Glutamatergic neuron (in vitro differentiated cells): ENCODE measurements at places on chromosomes 6 and 20.

GRCh38 chr6:167073679-167074274 lies 49.1 kb upstream of the CCR6 start:
- DNase-seq: no peak

DNA sequence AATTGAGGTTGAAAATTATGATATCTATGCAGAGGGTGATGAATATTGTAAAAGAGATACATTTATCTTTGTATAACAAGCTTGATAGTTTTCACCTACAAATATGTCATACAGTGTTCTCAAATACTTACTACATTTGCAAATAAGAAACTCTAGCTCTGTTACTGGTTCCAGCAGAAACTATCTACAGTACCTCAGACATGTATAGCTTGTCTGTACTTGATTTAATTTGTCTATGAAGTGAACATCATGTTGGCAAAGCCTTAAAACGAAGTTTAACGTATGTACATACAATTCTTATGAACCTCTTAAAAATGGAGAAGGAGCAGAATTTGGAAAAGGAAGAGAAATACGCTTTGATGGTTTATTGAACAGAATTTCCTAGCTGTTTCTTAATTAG lies 201.4 kb upstream of the MARCKS start:
- no peak for DNase-seq

DNA sequence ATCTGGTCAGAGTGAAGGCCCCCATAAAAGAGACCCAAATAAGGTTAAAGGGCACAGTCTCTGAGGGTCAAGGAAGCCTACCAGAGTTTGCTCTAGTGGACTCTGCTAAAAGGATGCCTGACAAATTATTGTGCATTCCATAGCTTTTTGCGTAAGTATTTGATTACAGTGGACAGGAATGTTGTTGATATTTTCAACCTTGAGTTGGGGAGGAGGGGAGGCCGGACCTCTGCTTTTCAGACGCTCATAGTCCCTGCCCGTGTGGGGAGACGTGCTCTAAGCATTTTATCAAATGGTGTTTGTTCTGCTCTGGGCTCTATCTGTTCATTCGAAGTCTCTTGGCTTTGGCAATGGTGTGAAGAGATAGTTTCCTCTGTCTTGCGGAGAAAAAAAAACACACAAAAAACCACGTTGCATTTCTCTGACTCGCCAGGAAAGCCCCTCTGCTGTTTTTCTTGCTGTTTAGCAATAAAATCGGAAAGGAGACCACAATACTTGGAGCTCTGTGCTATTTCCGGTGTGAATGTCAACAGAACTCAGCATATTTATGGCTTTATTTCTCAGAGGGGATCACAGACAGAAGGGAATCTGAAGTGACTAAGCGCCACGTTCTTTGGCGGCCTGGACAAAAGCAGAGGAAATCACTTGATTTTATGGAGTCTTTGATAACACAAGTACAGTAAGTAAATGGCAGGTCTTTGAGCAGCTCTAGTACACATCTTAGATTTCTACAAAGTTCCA lies 159.8 kb downstream of the ZFP64 start:
- no peak for DNase-seq

DNA sequence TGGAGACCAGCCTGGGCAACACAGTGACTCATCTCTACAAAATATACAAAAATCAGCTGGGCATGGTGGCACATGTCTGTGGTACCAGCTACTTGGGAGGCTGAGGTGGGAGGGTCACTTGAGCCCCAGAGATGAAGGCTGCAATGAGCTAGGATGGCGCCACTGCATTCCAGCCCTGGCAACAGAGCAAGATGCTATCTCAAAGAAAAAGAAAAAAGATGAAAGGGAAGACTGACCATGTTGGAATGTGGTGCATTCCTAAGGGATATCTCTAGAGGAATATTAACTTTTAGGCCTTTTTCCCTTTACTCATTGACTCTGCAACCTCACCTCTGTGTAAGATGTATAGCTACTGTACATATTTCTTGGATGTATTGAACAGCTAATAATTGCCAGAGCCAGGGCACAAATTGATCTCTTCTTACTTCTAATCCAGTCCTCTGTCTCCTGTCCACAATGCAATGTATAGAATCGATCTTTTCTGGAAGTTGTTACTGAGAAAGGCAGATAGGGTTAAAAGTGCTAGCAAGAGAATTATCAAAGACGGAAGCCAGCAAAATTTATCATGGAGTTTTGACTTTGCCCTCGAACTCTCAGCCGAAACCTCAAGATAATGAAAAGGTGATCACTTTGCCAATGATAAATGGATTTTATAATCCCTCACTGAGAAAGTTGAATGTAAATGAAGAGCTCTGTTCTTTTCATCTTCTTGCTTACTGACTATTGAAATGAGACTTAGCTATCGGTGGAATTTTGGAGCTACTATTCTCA lies 46.3 kb downstream of the GCNT2 start:
- DNase-seq: no peak

- no peak for DNase-seq
These were observed 61.7 kb downstream of the BTBD9 start for GRCh38 chr6:38578075-38578474.

- DNase-seq: no peak
These were observed 375 bp upstream of the TMEM14C start for GRCh38 chr6:10722570-10722819.

GRCh38 chr6:12555267-12555666 lies 161.3 kb upstream of the PHACTR1 start:
- no peak for DNase-seq

DNA sequence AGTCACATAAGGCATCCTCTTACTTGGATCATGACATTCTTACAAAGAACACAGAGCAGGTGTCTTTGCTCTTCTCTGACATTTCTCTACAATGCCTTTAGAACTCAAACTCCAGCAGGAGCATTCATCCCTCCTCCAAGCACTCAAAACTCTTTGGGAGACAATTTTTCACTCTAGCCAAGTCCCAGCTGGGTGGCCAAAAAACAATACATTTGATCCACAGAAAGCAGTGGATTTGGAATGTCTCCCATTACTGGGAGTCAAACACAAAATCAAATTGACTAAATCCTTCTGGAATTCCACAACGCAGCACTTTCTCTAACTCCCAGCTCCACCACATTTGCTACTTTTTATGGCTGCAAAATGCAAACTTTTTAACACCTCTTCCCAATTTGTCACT lies 108.6 kb upstream of the VGLL2 start:
- DNase-seq: no peak

DNA sequence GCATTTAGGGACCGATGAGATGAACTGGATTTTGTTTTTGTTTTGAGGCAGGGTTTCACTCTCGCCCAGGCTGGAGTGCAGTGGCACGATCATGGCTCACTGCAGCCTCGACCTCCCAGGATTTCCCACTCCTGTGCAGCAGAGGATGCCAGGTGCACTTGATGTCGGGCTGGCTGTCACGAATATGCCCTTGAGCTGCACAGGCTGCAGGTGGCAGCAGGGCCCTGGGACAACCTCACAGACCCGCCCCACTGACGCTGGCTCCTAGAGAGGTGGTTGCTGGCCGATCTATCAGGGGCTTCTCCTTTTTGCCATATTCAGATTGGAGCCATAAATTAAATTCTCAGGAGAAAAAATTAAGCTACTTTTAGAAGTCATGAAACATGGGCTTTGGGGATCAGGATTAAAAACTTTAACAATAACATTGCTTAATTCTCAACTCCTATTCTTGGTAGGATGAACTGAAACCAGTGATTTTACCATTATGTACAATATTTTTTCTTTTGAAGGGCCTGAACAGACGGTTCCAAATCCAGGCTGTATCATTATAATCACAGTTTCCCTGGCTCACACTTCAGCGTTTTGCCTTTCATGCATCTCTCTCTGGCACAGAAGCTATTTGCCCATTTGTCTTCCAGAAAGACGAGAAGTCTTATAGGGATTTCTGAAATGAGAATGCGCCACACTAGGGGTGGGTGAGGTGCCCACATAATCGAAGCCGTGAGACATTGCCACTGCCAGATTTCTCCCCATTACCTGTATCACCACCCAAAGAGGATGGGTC lies 32.4 kb downstream of the NQO2 start:
- DNase-seq: no peak

GRCh38 chr6:143802833-143803565 lies 40.1 kb upstream of the LTV1 start:
- no peak for DNase-seq

- DNase-seq: no peak
These were observed 15.9 kb upstream of the KCNK16 start for GRCh38 chr6:39338397-39338796.

- DNase-seq: no peak
These were observed 60.6 kb downstream of the SHPRH start for GRCh38 chr6:145903356-145904102.

- no peak for DNase-seq
These were observed 2.3 kb downstream of the PXDC1 start for GRCh38 chr6:3749067-3749841.

- DNase-seq: no peak
These were observed 451 bp downstream of the DNAJC5 start for GRCh38 chr20:63895202-63895951.

GRCh38 chr20:62316331-62317166 lies 13.8 kb downstream of the ADRM1 start:
- no peak for DNase-seq

- no peak for DNase-seq
These were observed 3.6 kb downstream of the BPI start for GRCh38 chr20:38307371-38308046.

DNA sequence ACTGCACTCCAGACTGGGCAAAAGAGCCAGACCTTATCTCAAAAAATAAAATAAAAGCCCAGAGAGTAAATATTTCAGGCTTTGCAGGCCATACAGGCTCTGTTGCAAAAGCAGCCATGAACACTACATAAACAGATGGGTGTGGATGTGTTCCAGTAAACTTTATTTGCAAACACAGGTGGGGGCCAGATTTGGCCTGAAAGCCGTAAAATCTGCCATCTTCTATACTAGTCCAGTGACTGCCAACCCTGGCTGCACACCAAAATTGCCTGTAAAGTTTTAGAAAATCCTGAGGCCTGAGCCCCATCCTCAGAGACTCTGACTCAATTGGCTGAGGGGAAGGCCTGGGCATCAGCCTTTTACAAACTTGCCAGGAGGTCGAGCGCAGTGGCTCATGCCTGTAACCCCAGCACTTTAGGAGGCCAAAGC lies 103.6 kb downstream of the ZMYND8 start:
- DNase-seq: no peak

DNA sequence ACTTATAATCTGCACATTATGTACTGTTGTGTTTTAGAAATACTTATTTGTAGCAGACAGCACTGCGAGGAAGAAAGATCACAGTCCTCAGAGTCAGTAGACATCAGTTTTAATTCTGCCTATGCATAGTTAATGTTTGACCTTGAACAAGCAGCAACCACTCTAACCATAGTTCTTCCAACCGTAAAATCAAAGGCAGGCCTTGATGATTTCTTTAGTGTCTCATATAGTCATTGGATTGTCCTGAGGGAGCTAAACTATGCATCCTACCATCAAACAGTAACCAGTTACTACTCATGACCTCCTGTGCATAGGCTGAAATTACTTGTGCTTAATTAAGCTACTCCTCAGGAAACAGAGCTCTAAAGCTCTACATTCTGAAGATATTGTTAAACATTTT lies 294.8 kb upstream of the STXBP5 start:
- no peak for DNase-seq

- DNase-seq: no peak
These were observed 87.2 kb upstream of the RIN2 start for GRCh38 chr20:19670829-19671228.

DNA sequence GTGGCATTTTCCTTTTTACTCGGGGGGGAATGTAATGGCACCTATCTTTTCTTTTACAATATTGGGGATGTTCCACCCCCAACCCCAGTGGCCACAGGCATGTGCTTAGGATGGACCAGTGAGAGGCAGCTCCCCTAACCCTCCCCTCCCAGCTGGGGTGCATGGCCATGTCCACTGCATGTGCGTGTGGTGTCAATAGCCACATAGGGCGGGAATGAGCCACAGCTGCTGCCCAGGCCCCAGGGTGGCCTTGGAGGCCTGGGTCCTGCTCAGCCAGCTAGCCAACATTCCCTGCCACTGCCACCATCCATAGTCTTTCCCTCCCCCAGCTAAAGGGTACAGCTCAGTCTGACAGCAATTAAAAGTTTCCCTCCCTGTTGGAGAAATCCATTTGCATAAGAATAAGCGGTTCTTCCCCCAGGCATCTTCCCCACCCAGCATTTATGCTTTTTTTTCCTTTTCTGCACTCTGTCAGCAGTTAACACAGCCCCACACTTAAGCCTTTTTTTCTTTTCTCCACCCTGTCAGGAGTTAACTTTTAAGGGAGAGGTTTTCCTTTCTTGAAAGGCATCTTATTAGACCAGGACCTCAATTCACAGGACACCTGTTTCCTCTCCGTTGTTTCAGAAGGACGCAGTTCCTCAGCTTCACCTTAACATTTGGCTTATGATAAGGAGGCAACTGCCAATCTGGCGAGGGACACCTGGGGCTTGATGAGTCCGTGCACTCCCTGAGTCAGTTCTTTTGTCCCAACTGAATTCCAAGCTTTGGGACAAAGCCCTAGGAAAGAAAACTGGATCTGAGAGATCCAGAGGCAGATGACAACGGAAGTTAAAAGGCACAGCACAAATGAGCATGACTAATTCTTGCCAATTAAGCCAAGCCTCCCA lies 121.4 kb downstream of the TPBG start:
- no peak for DNase-seq

DNA sequence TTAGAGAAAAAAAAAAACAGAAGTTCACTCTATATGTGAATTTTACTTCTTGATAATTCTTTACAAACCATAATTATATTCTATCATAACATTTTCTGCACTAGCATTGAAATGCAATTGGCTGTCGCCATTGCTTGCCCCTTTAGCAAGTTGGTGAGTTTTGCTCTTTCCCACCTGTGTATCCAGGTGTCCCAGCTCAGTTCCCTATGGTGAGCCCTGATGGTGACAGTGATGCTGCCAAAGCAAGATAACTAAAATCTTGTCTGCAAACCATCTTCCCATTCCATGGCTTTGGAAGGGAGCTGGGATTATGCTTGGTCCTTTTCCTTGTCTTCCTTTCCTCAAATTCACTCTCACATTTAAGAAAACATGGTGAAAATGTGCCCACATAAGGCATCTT lies 429.6 kb downstream of the NKAIN2 start:
- no peak for DNase-seq

- DNase-seq: no peak
These were observed 159.7 kb upstream of the KCNG1 start for GRCh38 chr20:51182571-51182970.

GRCh38 chr6:27591699-27592480 lies 119.0 kb upstream of the ZNF184 start:
- no peak for DNase-seq

GRCh38 chr20:49914310-49915117 lies 815 bp downstream of the SPATA2 start:
- no peak for DNase-seq

- DNase-seq: peak; percentile 17
These were observed 91.3 kb downstream of the FRK start for GRCh38 chr6:115969207-115969929.

GRCh38 chr20:41394081-41394480 lies 27.5 kb upstream of the EMILIN3 start:
- DNase-seq: no peak

- DNase-seq: no peak
These were observed 123.4 kb upstream of the ECI2 start for GRCh38 chr6:4258733-4259132.
